ENCODE measurements at places on chromosomes 7 and 10.

- no peak for DNase-seq
These were observed 10.3 kb upstream of the TSPAN13 start for GRCh38 chr7:16743236-16743635.

DNA sequence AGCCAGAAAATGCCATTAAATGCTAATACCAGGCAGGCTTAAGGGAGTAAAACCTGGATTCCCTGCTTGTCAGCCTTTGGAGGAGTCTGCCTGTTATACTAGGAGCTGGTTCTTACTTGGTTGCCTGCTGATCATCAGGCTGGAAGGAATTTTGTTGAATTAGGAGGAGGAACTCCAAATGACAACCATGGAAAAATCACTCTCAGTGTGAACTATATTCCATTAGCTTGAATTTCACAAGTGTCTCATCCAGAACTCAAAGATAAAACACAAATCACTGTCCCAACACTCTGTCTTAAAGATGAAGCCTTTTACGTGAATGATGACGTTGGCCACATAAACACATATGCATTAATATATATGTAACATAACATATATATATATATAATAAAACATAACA, 238.9 kb upstream of the PLXDC2 start:
- no peak for DNase-seq

DNA sequence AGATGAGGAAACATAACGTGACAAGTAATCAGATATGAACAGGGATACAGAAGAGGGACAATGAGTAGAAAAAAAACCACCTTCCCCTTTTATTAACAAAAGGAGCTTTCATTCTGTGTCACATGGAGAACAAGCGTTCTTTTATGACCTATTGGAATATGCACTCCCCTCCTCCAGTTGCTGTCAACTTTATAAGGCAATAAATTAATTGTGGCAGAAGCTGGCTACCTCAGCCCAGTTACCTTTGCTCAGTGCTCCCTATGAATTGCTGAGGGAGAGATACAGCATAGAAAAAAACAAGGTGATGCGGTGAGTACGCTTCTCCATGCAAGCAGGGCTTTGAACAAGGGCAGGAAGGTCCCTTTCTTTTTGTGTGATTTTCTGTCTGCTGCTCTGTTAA, at the start of gene MGAM2:
MGAM2 (plus strand) TSS at position 220 of the 400 bp plus-strand sequence. CDS start 5,156 bp downstream, outside the sequence.
- no peak for DNase-seq

GRCh38 chr10:78267598-78267997, 233.9 kb downstream of the RPS24 start:
- DNase-seq: no peak

GRCh38 chr7:27917119-27917518, 177.2 kb downstream of the TAX1BP1 start:
- DNase-seq: no peak

DNA sequence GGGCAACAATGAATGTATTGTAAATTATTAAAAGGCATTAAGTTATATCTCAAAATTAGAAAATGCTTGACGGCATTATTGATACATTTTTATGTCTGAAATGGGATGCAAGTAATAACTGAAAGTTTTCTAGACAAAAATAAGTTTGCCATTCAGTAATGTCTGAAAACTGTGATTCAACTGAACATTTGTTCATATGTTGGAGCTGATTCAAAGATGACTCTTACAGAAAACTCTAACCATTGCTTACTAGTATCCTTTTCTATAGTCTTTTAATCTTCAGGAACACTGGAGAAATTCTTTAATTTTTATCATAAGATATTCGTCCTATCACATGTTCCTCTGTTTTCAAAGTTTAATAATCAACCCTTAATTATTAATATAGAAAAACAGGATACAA, 71.1 kb upstream of the TFEC start:
- DNase-seq: no peak

DNA sequence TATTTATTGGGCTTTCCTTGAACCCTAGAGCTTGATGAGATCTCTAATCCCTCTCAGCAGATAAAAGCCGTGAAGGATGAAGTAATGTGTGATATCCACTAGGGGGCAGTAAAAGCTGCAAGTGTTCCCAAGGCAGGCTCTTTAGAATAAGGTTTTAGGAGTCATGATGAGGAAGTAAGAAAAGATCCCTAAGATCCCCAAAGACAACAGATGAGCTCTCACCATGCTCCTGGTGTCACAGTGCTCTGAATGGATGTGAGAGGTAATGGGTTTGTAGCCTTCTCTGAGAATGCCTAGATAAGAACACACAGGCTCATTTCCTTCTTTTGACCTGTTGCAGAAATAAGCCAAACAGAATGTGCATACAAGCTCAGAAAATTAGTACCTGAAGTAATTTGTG, 70.4 kb upstream of the ITPRID1 start:
- DNase-seq: peak; percentile 17

DNA sequence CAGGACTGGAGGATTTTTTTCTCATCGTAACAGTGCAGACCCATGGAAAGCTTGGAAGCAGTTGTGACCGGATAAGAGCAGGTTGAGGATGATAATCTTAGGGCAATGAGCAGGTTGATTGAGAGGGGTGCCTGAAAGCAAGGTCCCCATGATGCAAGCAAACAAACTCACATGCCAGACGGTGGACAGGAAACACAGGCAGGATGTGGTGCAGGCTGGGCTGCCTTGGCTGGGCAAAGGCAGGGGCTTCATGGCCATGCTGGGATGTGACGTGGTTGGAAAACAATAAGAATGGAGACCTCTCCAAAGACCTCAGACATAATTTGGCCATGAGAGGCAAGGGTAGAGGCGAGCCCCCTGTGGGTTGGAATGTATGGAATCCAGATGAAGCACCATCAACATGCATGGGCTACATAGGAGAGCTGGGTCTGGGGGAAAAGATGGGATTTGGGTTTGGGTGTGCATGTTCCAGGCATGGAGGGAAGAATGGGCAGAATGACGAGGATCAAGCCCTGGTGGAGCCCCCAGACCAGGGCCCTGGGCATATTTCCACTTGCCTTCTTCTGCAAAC, 58.3 kb downstream of the IKZF1 start:
- no peak for DNase-seq

DNA sequence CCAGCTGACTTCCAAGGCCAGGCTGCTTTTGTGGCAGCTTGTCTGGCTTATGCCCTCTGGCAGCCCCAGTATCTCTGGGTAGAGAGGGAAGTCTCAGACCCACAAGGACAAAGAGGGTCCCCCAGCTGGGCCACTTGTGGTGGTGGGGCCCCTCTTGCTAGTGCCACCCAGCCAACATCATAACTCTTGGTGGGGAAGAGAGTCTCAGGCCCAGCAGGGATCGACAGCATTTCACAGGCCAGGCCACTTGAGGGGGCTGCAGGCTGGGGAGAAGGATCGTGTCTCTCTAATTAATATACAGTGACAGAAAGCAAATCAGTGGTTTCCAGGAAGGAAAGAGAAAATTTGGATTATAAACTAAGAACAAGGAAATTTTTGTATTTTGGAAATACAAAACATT, 76.0 kb downstream of the TYW1B start:
- no peak for DNase-seq

DNA sequence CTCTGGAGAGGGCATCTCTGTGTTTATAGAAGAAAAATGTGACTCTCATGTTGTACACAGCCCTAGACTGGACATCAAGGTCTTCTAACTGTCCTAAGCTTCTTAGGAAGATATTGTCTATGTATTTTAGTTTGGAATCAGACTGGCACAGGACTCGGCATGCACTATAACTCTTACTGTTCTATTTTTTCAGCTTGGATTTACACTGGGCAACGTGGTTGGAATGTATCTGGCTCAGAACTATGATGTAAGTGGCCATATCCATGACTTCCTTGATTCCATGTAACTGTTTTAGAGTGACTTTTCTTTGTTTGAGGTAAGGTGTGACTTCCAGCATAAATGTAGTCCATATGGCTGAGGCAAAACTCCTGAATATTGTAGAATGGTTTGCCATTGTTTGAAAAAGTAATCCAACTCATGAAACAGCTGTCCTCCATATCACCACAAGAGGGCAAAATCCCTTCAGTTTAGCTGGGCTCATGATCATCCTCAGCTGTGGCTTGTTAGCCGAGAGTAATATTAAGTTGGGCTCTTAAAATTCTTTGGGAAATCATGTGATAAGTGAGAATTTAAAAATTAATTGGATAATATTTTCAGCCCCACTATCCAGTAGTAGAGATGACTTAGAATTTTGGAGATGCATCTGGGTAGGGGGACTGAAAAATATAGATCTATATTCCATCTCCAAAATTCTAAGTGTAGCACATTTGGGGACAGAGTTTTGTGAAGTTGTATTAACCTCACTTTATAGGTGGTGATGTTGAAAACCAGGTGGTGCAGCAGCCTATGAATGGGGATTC, 10.4 kb downstream of the STMP1 start:
- DNase-seq: no peak

DNA sequence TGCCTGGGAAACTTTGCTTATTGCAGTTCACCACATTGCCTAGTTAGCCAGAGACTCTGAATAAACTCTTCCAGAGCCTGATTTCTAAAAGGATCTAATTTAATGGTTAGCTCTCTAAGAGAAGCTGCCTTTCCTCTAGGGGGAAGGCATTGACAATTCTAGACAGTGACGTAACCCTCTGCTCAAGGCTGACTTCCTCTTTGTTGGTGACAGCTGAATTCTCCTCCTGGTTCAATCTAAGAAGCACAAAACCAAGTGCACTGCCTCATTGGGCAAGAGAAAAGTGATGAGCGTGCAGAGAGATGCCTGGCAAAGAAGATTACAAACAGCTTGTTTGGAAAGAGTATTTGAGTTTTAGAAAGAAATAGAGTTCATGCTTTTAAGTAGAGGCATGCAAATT, 102.7 kb downstream of the MACC1 start:
- no peak for DNase-seq

- DNase-seq: no peak
These were observed 200.1 kb downstream of the CCDC3 start for GRCh38 chr10:12801214-12802087.

- no peak for DNase-seq
These were observed 5.4 kb downstream of the ABLIM1 start for GRCh38 chr10:114652402-114653368.

GRCh38 chr7:11875635-11876034, 43.6 kb upstream of the THSD7A start:
- no peak for DNase-seq

DNA sequence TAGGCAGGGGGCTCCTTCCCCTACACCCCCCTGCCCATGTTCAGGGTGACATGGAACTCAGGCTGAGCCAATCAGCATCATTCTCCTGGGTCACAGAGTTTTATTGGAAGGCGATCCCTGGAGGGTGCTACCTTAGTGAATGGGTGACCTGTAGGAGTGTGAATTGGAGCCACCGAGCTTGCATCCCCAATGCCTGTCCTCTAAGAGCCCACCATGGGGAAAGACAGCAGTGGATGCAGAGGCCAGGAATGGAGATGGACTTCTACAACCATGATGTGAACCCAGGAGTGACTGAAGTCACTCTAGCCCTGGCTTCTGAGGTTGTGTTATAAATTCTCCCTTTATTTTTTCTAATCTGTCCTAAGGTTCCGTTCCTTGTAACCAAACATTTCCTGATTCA, 89.4 kb downstream of the CCDC71L start:
- no peak for DNase-seq

DNA sequence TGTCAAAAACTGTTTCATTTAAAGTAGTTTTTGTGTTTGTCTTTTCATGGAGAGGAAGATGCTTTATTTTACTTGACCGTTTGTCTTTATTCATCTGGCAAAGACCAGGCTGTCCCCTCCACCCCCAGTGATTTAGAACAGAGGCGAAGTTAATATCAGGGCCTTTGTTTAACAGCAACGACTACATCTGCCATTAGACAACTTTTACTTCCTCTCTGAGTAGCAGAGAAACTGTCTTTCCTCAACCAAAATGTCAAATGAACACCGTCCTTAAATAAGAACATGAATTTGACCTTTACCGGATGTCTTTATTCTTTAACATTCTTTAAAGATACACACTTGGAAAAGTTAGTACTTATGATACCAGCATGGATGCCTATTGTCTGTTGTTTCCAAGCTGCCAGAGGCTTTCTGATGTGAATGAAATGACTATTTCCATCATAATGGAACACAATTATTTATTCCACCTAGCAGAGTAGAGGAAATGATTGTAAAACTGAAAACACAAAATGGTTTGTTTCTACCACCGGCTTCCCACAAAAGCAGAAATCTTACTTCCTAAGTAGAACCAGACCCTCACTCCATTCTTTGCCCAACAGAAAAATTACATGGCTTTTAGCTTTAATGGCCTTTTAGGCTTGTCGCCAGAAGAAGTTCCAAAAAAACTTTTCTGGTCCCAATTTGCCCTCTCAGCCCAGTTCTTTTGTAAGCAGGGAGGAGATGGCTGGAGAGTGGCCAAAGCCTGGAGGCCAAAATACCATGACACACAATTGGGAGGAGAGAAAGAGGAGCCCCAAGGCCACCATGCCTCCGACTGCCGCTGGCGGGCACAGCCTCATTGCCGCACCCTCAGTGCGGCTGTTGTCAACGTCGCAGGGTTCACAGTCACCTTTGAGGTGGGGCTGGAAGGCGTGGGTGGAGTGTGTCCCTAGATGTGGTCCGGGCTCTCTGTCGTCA, 168.5 kb downstream of the TEX36 start:
- DNase-seq: no peak

DNA sequence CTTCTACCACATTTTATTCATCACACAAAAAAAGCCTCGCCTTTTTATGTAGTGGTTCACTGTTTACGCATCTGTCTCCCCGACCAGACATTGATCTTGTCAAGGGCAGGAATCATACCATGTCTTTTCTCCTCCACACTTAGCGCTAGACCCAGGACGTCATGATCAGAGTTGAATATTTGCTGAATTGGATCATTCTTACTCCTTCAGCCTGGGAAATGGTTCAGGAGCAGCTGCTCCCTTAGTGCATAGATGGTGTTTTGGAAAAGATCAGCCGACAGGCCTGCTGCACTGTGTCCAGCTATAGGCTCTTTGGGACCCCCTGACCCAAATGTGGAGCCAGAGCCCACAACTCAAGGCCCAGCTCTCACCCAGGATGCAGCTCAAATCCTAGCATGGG, 249.1 kb upstream of the TMEM72 start:
- no peak for DNase-seq

DNA sequence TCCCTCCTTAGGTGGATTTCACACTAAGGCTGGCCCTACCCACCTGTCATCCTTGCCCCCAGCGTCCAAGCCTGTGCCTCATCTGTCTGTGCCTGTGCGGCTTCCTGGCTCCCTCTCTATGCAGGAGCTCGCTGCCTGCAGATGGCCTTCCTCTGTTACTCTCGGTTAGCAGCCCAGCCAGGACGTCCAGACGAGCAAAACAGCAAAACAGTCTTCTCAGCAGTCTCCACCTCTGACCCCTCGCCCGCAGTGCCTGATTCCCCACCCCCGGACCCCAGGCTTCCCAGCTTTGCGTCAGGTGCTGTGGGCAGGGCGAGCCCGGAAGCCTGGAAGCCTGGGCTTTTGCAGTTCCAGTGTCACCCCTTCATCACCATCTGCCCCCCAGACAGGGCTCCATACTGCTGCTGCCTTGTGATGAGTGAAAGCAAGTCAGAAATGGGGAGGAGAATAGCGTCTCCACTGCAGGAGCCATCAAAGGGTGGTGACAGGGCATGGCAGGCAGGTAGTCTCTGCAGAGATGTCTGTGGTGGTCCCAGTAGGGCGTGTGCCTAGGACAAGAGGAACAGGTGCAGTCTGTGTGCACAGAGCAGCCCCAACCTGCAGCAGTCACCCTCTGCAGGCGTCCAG, 88.5 kb downstream of the ADCY1 start:
- no peak for DNase-seq

GRCh38 chr10:62692085-62692484, 112.4 kb upstream of the ADO start:
- DNase-seq: no peak

- DNase-seq: no peak
These were observed 31.7 kb downstream of the SKIDA1 start for GRCh38 chr10:21493784-21494183.
